ENCODE measurements at places on chromosomes 3 and 15. TPM values are rescaled to one million over a fixed set of nuclear protein-coding genes. Genes with fewer than 3 reads are reported as not detected.

GP9 gene
- total RNA-seq: not detected

ADGRG7 gene
- total RNA-seq: not detected

THAP10 gene
- 3.3 TPM for total RNA-seq

CPNE9 gene
- total RNA-seq: not detected

RSL24D1 gene
- total RNA-seq: 59.7 TPM

STRA6 gene
- total RNA-seq: not detected

PP2D1 gene
- total RNA-seq: not detected

ZNF502 gene
- 3.6 TPM for total RNA-seq

GRIP2 gene
- not detected for total RNA-seq

ARPIN gene
- total RNA-seq: 13.0 TPM

Measured in pulmonary artery endothelial cell (primary cell).